ENCODE measurements at places on chromosomes 12 and 14. TPM values are rescaled to one million over a fixed set of nuclear protein-coding genes. Genes with fewer than 3 reads are reported as not detected.

BRAP gene
- 24.1 TPM for total RNA-seq

RDH16 gene
- total RNA-seq = 0.47 TPM

OASL gene
- total RNA-seq = 0.86 TPM

AQP2 gene
- not detected for total RNA-seq

SCN8A gene
- 0.86 TPM for total RNA-seq

RHOJ gene
- not detected for total RNA-seq

GNPNAT1 gene
- 9.7 TPM for total RNA-seq

TAPBPL gene
- total RNA-seq = 64.0 TPM

TAS2R7 gene
- not detected for total RNA-seq

MYL2 gene
- not detected for total RNA-seq

MFAP5 gene
- total RNA-seq = not detected

ABHD12B gene
- total RNA-seq = not detected

CLEC14A gene
- not detected for total RNA-seq

FAR2 gene
- total RNA-seq = not detected

ASPG gene
- total RNA-seq = not detected

DNA sequence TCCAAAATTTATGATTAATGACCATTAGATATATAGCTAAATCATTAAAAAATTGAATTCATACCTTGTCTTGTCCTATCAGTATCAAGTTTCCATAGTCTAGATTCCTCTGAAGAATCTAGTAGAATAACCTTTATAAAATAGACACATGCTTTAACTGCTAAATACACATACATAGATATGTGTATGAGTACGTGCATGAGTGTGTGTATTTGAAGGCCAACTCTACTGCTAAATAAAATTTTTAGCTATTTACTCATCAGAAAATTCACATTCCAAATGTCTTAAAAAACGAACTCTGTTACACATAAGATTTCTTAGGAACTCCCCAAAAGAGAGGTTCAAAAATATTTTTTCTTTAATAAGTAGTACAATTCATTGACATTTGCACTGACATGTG, 233.0 kb downstream of the SSPN start:
- DNase-seq = no peak

DNA sequence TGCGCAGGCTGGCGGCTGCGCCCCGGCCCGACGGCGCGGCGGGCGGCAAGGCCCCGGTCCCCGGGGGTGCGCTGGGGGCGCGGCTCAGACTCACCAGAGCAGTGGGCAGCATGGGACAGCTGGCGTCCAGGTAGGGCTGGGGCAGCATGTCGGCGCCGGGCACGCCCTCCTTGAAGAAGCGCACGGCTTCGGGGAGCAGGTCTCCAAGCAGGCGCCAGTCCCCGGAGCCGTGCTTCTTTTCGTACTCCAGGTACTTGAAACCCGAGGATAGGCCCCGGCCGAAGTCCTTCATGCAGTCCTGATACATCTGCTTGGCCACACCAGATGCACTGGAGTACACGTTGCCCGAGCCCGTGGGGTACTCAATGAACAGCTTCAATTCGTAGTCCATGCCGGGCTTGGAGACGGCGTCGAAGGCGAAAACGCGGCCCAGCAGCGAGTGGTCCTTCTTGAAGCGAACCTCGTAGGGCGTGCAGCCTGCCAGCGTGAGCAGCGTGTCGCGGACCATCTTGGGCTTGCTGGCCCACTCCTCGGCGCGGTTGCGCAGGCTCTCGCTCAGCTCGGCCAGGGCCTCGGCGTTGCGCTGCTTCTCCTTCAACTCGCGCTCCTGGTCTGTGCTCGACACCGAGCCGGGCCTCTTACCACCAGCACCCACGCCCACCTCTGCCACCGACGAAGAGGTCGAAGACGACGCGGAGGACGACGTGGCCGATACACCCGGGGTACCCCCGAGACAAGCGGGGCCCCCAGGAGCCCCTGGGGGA, 2.2 kb downstream of the IRF2BPL start:
- no peak for DNase-seq

- DNase-seq = no peak
Measured at GRCh38 chr14:91439345-91439744, 21.7 kb upstream of the CCDC88C start.

DNA sequence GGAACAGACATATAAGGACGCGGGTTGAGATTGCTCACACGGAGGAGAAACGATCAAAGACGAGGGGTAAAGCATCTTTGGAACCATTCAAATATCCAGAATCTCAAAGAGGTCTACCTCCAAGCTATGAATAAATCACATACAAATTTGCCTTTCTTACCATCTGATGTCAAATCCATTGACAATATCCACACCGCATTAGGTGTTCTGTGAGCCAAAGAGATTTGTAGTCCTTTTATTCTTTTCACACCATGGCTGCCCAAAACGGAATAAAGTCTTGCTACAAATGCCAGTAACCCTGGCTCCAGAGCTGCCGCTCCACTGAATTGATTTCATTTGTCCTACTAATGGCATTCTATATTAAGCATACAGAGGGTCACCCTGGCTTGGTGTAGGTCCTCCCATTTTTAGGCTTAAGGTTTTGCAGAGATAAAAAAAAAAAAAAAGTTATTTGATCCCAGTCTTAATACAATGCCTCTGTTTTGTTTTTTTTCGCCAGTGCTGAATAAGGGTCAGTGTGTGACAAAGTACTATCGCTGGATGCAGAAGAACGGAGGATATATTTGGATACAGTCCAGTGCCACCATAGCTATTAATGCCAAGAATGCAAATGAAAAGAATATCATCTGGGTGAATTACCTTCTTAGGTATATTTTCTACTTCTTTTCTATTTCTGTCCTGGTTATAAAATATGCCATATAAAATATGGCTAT, 157.3 kb downstream of the EGLN3 start:
- no peak for DNase-seq

- no peak for DNase-seq
Measured at GRCh38 chr12:109999983-110000505, 814 bp downstream of the ANKRD13A start.

- no peak for DNase-seq
Measured at GRCh38 chr12:78275886-78276285, 445.2 kb downstream of the NAV3 start.

- DNase-seq = no peak
Measured at GRCh38 chr14:101183376-101184103, 280.0 kb upstream of the RTL1 start.

GRCh38 chr12:113722747-113723146, 243.4 kb downstream of the RBM19 start:
- no peak for DNase-seq

DNA sequence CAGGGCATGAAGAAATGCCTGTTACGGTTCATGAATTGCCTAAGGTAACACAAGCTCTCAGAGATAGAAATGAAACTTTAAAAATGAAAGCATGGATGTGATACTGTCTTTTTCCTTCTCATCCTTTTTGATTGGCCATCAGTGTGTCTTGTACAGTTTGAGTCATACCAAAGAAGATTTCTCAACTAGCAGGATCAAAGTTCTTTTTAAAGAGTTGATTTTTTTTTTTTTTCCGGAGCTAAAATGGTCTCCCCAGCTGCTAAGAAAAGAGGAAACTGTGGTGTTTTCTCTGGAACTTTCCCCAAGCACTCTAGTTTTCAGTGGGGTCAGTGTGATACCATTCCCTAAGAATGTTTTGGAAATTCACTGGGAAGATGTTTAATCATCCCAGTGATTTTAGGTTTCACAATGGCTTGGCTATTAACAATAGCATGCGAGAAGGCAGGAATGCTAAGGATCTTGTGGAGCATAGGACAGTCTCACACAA, 105.0 kb downstream of the ETNK1 start:
- no peak for DNase-seq

DNA sequence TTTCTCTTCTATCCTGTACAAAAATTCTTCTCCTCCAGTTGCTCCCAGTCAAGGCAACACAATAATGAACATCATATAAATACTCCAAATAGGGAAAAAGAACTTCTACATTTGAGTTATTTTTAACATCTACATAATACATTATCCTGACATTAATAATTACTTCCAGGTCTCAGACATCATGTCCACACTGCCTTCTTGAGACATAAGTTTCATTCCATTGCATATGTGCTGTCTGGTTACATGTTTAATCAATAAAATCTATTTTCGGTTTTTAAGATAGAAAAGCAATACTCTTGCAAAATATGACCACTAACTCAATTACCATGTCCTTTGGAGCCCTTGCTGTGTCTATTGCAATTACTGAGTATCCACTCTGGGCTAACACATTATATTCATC, 881.9 kb downstream of the GALC start:
- no peak for DNase-seq

- DNase-seq = no peak
Measured at GRCh38 chr14:59046746-59047145, 141.7 kb upstream of the DAAM1 start.

GRCh38 chr12:98973395-98973794, 328.3 kb downstream of the APAF1 start:
- no peak for DNase-seq

GRCh38 chr12:20917819-20918218, 107.3 kb downstream of the SLCO1B3 start:
- DNase-seq = no peak

GRCh38 chr14:98244966-98245569, 1026.9 kb downstream of the BCL11B start:
- DNase-seq = no peak

DNA sequence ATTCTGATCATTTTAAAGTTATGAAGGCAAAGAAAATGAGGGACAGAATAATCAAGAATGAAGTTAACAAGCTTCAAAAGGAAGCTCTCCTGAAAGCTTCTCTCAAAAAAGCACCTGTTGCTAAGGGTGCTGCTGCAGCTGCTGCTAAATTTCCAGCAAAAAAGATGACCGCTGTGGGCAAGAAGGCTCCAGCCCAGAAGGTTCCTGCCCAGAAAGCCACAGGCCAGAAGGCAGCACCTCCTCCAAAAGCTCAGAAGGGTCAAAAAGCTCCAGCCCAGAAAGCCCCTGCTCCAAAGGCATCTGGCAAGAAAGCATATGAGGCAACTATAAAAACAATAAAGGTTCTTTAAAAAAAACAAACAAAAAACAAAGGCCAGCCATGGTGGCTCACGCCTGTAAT, 52.7 kb upstream of the NR2C1 start:
- DNase-seq = no peak

DNA sequence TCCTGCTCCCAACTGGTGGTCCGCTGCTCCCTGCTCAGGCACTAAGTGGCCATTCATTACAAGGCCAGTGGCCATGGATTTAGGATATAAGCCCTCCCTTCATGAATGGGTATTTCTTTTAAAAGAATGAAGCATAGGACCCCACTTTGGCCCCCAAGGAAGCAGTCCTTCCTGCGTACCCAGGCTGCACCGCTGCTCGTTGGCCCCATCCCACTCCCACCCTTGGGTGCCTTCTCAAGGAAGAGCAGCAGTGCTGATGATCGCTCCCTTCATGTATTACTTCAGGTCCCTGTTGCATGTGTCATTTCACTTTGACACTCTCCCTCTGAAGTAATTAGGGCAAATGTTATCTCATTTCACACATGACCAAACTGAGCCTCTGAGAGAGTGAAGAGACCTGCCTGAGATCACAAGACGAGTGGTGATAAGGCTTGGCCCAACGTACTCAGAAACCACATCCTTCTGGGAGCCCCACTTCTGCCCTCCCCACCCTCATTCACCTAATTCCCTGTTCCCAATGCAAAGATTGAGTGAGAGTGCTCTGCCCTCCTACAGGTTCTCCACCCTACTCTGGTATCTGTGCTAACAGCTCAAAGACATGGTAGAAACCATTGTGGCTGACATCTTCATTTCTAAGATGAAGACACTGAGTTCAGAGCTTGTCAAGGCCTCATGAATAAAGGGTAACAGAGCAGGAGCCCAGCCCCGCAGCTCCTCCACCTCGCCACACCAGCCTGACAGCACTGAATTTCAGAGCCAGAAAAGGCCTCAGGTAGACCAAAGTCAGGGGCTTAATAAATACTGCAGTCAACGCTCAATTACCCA, 10.3 kb upstream of the KRT2 start:
- DNase-seq = no peak

- no peak for DNase-seq
Measured at GRCh38 chr14:60266021-60266937, 17.3 kb downstream of the PPM1A start.

DNA sequence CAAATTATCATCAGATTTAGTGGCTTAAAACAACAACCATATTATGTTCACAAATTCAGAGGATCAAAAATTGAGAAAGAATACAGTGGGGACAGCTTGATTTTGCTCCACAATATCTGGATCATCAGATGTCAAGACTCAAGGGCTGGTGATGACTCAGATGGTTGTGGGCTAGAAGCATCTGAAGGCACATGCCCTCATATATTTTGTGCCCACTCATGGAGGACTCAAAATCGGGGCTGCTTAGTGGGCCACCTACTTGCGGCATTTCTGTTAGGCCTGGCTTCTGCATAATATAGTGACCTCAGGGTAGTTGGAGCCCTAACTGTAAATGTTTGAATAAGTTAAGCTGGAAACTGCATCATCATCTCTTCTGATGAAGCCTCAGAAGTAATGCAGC, 584.5 kb downstream of the SLC16A7 start:
- DNase-seq = no peak

GRCh38 chr14:50344116-50344775, 32.1 kb downstream of the DMAC2L start:
- DNase-seq = no peak

GRCh38 chr14:31902945-31903646, 174.0 kb upstream of the ARHGAP5 start:
- DNase-seq = no peak

DNA sequence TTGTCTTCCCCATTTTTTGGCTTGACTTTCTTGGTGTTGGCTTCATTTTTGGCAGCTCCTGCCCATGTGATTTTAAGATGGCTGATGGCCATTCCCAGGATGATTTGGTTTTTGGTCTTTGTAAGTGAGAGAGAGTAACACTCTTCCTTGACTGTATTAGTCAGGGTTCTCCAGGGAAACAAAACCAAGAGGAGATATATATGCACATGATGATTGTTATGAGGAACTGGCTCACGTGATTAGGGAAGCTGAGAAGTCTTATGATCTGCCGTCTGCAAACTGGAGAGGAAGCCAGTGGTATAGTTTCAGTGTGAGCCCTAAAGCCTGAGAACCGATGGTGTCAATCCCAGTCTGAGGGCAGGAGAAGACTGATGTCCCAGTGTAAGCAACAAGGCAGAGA, 146.6 kb downstream of the NRXN3 start:
- no peak for DNase-seq

Data from activated B cell treated with CpG ODN at 0.5 μM for 24 hours (primary cell).